ENCODE measurements at places on chromosomes 12 and 14.

DNA sequence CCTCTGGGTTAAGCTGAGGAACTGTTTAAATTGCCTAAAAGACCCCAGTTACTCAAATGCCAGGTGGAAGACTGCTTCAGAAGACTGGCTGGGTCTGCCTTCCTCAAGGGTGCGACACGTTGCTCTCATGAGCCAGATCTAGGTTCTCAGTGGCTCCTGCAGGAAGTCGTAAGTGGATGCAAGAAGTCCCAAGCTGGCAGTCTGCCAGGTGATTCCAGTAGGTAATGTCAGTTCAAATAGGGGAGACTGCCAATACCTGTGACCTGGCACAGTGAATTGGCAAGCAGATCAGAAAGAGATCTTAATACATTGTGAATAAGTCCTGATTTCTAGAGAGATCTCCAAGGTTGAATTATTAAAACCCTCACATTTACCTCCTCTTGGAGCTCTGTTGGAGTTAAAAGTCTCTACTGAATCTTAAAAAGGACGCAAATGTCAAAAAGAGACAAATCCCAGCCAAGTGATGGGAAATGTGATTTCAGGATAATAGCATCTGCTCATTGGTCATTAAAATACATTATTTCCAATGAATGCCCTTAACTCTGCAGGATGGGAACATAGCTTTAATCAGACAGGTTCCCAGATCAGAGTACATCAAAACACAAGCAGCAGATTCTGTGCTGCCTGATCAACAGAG, 98.8 kb upstream of the FRMD6 start:
- peak; percentile 73 for DNase-seq

GRCh38 chr14:88247228-88247627, 75.8 kb downstream of the KCNK10 start:
- peak; percentile 32 for DNase-seq

DNA sequence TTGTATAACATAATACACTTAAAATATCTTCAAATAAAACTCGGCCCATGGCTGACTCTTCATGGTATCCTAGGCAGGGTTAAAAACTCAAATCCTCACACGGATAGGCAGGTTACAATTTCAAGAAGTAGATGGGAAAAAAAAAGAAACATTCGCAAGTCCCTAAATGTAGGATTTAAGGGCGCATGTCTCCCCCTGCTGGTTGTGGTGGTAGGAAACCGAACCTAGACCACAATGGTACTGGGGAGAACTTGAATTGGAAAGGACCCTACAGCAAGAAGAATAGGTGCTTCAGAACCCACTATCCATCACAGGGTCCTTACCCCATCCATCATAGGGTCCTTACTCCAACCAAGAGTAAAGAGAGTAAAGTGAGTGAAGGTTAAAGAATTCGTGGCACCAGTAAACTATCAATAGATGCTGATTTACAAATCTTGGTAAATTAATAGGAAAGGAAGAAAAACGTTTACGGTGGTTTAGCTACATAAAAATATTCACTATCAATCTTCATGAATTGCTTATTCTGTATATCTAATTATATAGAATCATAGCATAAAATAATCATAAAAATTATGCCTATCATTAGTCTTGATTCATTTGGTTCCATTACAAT, 3.3 kb upstream of the CIPC start:
- DNase-seq, result peak; percentile 66

- no peak for DNase-seq
These were observed 37.2 kb downstream of the LRP6 start for GRCh38 chr12:12229556-12230092.

GRCh38 chr12:19744705-19745218, 305.5 kb downstream of the AEBP2 start:
- no peak for DNase-seq

DNA sequence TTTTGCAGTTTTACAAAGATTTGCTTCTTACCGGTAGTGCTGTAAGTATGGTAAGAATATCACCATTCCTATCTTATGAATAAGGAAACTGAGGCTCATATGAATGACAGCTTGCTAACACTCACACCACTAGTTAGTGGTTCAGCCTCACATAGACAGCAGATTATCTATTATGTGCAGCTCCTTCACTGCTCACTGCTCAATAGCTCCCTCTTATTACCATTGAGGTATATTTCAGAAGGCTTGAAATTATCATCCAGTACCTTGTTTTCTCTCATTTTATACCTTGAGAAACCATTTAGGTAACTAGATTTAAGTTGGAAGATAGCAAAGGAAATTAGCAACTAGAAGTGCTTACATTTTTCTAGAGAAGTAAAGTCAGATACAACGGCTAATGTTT, 15.5 kb downstream of the RIC8B start:
- no peak for DNase-seq

- DNase-seq, result no peak
These were observed 8.6 kb downstream of the TC2N start for GRCh38 chr14:91858536-91859275.

- DNase-seq, result no peak
These were observed 204.0 kb downstream of the GRIN2B start for GRCh38 chr12:13777374-13777773.

GRCh38 chr12:9590441-9590840, 17.3 kb downstream of the KLRB1 start:
- no peak for DNase-seq

- no peak for DNase-seq
These were observed 9.1 kb upstream of the CDC42BPB start for GRCh38 chr14:103066399-103066798.

DNA sequence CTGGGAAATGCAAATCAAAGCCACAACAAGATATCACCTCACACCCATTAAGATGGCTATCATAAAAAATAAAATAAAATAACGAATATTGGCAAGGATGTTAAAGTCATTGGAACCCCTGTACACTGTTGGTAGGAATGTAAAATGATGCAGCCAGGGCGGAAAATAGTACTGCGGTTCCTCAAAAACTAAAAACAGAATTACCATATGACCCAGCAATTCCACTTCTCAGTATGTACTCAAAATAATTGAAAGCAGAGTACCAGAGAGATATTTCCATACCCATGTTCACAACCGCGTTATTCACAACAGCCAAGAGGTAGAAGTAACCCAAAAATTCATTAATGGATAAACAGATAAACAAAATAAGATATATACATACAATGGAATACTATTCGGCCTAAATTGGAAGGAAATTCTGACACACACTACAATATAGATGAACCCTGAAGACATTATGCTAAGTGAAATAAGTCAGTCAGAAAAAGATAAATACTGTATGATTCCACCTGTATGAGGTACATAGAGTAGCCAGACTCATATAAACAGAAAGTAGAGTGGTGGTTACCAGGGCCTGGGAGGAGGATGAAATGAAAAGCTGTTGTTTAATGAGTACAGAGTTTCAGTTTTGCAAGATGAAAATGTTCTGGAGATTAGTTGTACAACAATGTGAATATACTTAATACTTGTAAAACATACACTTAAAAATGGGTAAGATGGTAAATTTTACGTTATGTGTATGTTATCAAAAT, 84.6 kb downstream of the TXNDC16 start:
- no peak for DNase-seq
